Activated CD8-positive, alpha-beta memory T cell treated with anti-CD3 and anti-CD28 coated beads, Interleukin-2, amount 10 ng/mL, durations not matched to agents 7 days and 5 days (primary cell): ENCODE measurements at places on chromosomes 2 and 18. TPM values are rescaled to one million over a fixed set of nuclear protein-coding genes. Genes with fewer than 3 reads are reported as not detected.

The CPLX4 gene
- not detected for total RNA-seq

The IFT172 gene
- total RNA-seq: 15.7 TPM

The NEURL3 gene
- 0.52 TPM for total RNA-seq

The PCARE gene
- not detected for total RNA-seq

The CELF4 gene
- total RNA-seq: not detected

The VAPA gene
- 107 TPM for total RNA-seq

The IL36RN gene
- total RNA-seq: not detected

The CDH2 gene
- 0.14 TPM for total RNA-seq

The FOXD4L1 gene
- total RNA-seq: 0.23 TPM

The CD207 gene
- not detected for total RNA-seq

The ZSWIM2 gene
- total RNA-seq: not detected

The VIT gene
- total RNA-seq: not detected

The FBXO41 gene
- total RNA-seq: 31.5 TPM

The IL1A gene
- total RNA-seq: 3.1 TPM

The MRPL30 gene
- total RNA-seq: 26.2 TPM

The EPAS1 gene
- total RNA-seq: 42.5 TPM

The DHRS9 gene
- total RNA-seq: not detected

The EGR4 gene
- 0.15 TPM for total RNA-seq

The LBX2 gene
- 2.4 TPM for total RNA-seq

The KCNK3 gene
- total RNA-seq: not detected

The NBAS gene
- total RNA-seq: 34.0 TPM

The BBS5 gene
- total RNA-seq: 1.3 TPM

The FIGN gene
- total RNA-seq: not detected

The PAX3 gene
- total RNA-seq: not detected

The TCF4 gene
- total RNA-seq: 1.2 TPM

The GPR75 gene
- 3.7 TPM for total RNA-seq

The COL4A4 gene
- total RNA-seq: not detected

The RND3 gene
- total RNA-seq: not detected

The NEU4 gene
- total RNA-seq: not detected

The NOSTRIN gene
- not detected for total RNA-seq

The RGPD4 gene
- total RNA-seq: 0.35 TPM

The CFC1 gene
- not detected for total RNA-seq

The CRYGC gene
- not detected for total RNA-seq

The TMEM200C gene
- not detected for total RNA-seq

The TMEM198 gene
- total RNA-seq: 2.8 TPM

The DLGAP1 gene
- not detected for total RNA-seq

The TCF23 gene
- not detected for total RNA-seq

The SP100 gene
- total RNA-seq: 385 TPM

The RBM44 gene
- total RNA-seq: 0.42 TPM

The HRH4 gene
- not detected for total RNA-seq

The AP1S3 gene
- total RNA-seq: 12.9 TPM

The SCTR gene
- not detected for total RNA-seq

The MROH2A gene
- total RNA-seq: not detected

The ADRA2B gene
- total RNA-seq: 0.15 TPM

The RAX gene
- total RNA-seq: not detected

The NAPG gene
- 33.5 TPM for total RNA-seq

The FASTKD2 gene
- 23.9 TPM for total RNA-seq

The LYG2 gene
- not detected for total RNA-seq

The IMMT gene
- total RNA-seq: 130 TPM

The ALPP gene
- not detected for total RNA-seq

The RNPEPL1 gene
- total RNA-seq: 101 TPM

The C1GALT1C1L gene
- not detected for total RNA-seq

The CDC42EP3 gene
- 32.5 TPM for total RNA-seq

The GCG gene
- not detected for total RNA-seq

The SULT1C4 gene
- total RNA-seq: not detected
